ENCODE measurements at places on chromosomes 5 and 9. TPM values are rescaled to one million over a fixed set of nuclear protein-coding genes. Genes with fewer than 3 reads are reported as not detected.

HNRNPH1 gene
- 914 TPM for total RNA-seq

GRCh38 chr9:107751567-107752210 lies 262.1 kb upstream of the KLF4 start:
- peak; percentile 73 for DNase-seq
- H3K4me3 ChIP-seq: no peak overlapping the region
- H3K27ac ChIP-seq: peak overlapping the region; percentile 64
- H3K36me3 ChIP-seq: no peaks in the 10 kb centered on the region
- H3K4me1 ChIP-seq: peaks cover 34% of the 10 kb centered on the region

RPP25L gene
- 26.2 TPM for total RNA-seq

HBEGF gene
- total RNA-seq: 5.8 TPM

MYORG gene
- 37.3 TPM for total RNA-seq

DNA sequence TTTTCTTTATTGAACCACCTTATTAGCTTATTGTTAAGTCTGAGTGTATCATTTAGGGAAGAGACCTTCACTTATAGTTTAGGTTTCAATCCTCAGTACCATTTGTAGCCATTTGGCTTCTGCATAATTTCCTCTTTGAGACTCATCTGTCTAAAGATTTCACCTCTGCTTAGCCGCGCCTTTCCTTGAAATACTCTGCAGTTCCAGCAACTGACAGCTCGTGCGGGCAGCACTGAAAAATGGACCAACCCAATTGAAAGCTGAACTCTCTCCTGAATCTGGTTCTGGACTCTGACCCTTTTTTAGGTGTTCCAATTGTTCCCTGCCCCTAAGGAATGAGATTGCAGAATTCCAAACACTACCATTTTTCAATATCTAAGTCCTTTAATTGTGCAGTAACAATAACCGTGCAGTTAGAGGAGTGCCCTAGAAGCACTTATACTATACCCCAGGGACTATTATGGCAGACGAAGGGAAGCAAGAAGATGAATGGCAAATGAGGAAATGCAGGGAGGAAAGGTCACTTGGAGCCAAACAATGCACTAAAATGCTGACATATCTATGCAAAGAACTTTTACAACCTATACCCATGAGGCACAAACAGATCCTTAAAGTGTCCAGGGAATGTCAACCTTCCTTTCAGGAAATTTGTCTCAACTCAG lies 50.1 kb upstream of the PDE4D start:
- 0 out of 2 replicates have a peak, but pooled peaks cover 5% of the 10 kb centered on the region for H3K4me1 ChIP-seq
- no peak overlapping the region for H3K4me3 ChIP-seq
- no peak for DNase-seq
- no peaks in the 10 kb centered on the region for H3K27me3 ChIP-seq
- no peaks in the 10 kb centered on the region for H3K36me3 ChIP-seq

- no peaks in the 10 kb centered on the region for H3K36me3 ChIP-seq
- DNase-seq: no peak
- no peaks in the 10 kb centered on the region for H3K27me3 ChIP-seq
- no peak overlapping the region for H3K27ac ChIP-seq
These were observed 41.9 kb downstream of the ZNF354A start for GRCh38 chr5:178688551-178688950.

- no peak for DNase-seq
- no peak overlapping the region for H3K4me3 ChIP-seq
- no peaks in the 10 kb centered on the region for H3K27me3 ChIP-seq
These were observed 367.3 kb downstream of the NDUFS4 start for GRCh38 chr5:53927668-53928247.

DNA sequence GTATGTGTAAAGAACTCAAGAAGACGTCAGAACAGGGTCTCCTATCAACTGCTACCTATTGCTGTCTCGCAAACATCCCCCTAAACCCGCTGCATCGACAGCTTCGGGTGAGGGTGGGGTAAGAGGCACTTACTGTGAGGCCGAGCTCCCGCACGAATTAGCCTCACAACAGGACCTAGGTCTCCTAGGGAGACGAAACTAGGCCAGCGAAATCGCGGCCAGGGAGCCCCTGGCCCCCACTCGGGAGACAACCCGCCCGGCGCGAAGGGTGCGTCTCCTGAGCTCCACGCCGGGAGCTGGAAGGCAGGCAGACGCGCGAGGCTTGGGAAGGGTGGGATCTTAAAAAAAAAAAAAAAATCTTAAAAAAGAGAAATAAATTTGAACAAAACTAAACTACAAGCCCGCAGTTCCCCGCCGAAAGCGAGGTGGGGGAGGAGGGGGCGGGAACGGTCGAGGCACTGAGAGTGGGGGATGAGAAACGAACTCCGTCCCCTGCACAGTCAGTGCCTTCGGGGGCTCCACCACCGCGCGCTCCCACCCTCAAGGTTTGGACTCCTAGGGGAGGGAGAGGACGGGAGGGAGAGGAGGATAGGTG lies 33.0 kb upstream of the NFIB start:
- DNase-seq: no peak
- no peak overlapping the region for H3K4me3 ChIP-seq
- H3K27ac ChIP-seq: no peak overlapping the region
- no peaks in the 10 kb centered on the region for H3K4me1 ChIP-seq
- no peaks in the 10 kb centered on the region for H3K27me3 ChIP-seq

- no peaks in the 10 kb centered on the region for H3K4me1 ChIP-seq
- DNase-seq: no peak
- H3K4me3 ChIP-seq: no peak overlapping the region
- H3K27me3 ChIP-seq: no peaks in the 10 kb centered on the region
- H3K27ac ChIP-seq: no peak overlapping the region
These were observed 344.9 kb downstream of the ICE1 start for GRCh38 chr5:5767286-5767928.

GRCh38 chr9:76637416-76637815 lies 126.8 kb upstream of the PCA3 start:
- no peak overlapping the region for H3K27ac ChIP-seq
- no peak for DNase-seq
- H3K27me3 ChIP-seq: no peaks in the 10 kb centered on the region
- H3K4me1 ChIP-seq: no peaks in the 10 kb centered on the region
- no peaks in the 10 kb centered on the region for H3K36me3 ChIP-seq

DNA sequence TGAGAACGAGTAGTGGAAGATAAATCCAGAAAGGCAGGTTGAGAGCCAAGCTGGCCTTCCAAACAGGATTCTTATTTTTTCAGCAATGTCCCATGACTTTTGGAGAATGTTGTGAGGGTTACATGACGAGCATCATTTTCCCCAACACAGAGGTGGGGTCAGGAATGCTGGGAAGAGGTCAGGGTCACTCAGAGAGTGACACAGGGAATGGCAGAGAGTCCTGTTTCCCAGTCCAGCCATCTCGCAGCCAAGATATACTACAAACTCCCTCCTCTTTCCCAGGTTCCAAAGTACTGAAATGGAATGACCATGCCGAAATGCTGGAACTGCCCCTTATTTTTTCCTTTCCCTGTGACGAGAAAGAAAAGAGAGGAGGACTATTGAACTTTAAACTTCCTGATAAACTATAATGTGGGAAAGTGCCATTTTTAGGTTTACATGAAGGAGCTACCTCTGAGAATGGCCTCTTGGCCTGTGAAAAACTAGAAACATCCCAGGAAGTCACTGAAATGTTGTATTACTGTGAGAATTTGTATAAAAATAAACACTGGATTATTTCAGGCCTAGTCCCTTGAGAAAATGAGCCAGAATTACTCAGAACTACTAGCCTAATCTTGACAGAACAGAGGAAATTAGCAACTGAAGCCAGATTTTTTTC lies 420.4 kb downstream of the CETN3 start:
- H3K27me3 ChIP-seq: no peaks in the 10 kb centered on the region
- DNase-seq: no peak
- H3K36me3 ChIP-seq: no peaks in the 10 kb centered on the region
- no peak overlapping the region for H3K27ac ChIP-seq

DNA sequence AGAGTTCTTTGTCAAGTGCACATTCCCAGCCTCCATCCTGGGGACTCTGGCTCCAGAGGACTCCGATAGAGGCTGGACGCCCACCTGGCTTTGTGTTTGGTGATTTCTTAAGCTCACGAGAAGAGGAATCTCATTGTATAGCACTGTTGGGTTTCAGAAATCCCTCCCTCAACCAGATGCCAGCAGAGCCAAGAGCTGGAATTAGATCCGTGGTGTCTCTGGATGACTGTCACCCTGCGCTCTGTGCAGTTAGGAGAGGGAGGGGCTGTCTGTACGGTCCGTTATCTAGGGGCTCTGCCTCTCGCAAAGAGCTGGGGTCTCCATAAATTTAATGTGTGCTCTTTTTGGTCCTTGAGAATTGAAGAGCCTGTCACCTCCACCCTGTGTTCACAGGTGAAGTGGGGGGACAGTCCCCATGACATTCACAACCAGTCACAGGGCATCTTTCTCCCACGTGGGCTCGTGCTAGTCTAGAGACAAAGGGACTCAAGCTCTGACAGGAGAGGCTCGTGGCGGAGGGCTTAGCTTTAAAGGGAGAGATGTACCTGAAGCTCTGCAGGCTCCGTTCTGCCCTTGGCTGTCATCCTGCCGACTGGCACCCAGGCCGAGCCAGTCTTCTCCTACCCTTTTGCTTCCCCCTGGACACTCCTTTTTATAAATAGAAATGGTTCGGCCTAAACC lies 41.4 kb downstream of the FAM78A start:
- DNase-seq: no peak
- H3K4me3 ChIP-seq: no peak overlapping the region
- no peaks in the 10 kb centered on the region for H3K27me3 ChIP-seq
- H3K27ac ChIP-seq: no peak overlapping the region
- H3K36me3 ChIP-seq: no peaks in the 10 kb centered on the region

SLC6A18 gene
- not detected for total RNA-seq

MIER3 gene
- total RNA-seq: 52.7 TPM

DNA sequence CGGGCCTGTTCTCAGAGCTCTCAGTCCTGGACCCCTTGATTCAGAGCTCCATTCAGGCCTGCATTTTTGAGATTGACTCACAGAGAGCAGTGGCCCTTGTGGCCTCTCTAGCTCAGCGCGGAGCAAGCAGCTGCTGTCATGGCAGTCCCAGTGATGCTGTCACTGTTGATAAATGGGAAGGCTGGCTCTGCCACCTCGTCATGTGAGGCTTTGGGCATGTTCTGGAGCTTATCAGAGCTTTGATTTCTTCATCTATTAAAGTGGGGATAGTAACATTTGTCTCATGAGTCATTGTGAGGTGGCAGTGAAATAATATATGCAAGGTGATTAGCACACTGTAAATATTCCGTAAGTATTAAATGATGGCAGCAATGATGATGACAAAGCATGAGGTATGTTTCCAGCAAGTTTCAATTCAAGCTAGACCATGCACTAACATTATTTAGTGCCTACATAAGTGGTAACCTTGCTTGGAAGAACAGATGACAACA lies 126.4 kb upstream of the CXCL14 start:
- H3K4me3 ChIP-seq: no peak overlapping the region
- DNase-seq: no peak
- H3K36me3 ChIP-seq: no peaks in the 10 kb centered on the region

CDH9 gene
- total RNA-seq: not detected

DNA sequence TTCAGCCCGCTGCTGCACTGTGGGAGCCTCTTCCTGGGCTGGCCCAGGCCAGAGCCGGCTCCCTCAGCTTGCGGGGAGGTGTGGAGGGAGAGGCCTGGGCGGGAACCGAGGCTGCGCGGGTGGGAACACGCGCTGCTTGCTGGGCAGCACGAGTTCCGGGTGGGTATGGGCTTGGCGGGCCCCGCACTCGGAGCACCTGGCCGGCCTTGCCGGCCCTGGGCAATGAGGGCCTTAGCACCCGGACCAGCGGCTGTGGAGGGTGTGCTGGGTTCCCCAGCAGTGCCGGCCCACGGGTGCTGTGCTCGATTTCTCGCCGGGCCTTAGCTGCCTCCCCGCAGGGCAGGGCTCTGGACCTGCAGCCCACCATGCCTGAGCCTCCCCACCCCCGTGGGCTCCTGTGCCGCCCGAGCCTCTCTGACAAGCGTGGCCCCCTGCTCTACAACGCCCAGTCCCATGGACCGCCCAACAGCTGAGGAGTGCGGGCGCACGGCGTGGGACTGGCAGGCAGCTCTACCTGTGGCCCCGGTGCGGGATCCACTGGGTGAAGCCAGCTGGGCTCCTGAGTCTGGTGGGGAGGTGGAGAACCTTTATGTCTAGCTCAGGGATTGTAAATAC lies 1366.4 kb upstream of the NUDT12 start:
- no peak for DNase-seq
- no peaks in the 10 kb centered on the region for H3K27me3 ChIP-seq
- no peak overlapping the region for H3K4me3 ChIP-seq
- no peaks in the 10 kb centered on the region for H3K4me1 ChIP-seq
- no peak overlapping the region for H3K27ac ChIP-seq

- no peak overlapping the region for H3K27ac ChIP-seq
- no peaks in the 10 kb centered on the region for H3K4me1 ChIP-seq
- no peak overlapping the region for H3K4me3 ChIP-seq
- DNase-seq: no peak
- H3K36me3 ChIP-seq: no peaks in the 10 kb centered on the region
These were observed 356.0 kb upstream of the PANK3 start for GRCh38 chr5:168935183-168935582.

- no peak overlapping the region for H3K4me3 ChIP-seq
- peaks cover 45% of the 10 kb centered on the region for H3K4me1 ChIP-seq
- H3K27me3 ChIP-seq: no peaks in the 10 kb centered on the region
- no peak overlapping the region for H3K27ac ChIP-seq
These were observed 154.6 kb upstream of the NR3C1 start for GRCh38 chr5:143558048-143558447.

DNA sequence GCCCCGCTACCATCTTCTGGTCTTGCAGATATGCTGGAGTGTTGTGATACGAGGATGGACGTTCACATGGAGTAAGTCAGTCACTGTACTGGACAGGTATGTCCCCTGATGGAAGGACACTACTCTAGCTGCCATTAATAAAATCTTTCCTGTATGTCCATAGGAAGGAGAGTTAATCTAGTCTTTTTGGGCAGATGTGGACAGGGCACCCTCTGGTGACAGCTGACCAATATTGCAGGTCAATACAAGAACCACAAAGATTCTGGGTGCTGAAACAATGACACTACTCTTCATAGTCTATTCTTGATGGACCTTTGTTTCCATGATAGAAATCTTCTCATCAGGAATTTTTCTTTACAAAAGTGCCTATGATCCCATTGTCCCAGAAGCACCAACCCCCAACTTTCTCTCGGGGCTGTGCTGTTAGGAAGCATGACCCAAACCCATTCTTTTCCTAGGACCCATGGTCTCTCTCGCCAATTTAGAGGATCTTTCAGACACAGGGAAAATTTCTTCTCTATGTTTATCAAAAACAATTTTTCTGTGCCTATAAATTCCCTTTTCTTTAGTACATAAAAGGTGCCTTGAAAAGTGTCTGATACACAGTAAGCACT lies 376.9 kb downstream of the DTWD2 start:
- no peaks in the 10 kb centered on the region for H3K36me3 ChIP-seq
- H3K4me1 ChIP-seq: no peaks in the 10 kb centered on the region
- no peak overlapping the region for H3K27ac ChIP-seq
- H3K4me3 ChIP-seq: no peak overlapping the region
- no peak for DNase-seq

All from Caco-2 (cell line).